ENCODE measurements at places on chromosomes 1 and 21. TPM values are rescaled to one million over a fixed set of nuclear protein-coding genes. Genes with fewer than 3 reads are reported as not detected.

DNA sequence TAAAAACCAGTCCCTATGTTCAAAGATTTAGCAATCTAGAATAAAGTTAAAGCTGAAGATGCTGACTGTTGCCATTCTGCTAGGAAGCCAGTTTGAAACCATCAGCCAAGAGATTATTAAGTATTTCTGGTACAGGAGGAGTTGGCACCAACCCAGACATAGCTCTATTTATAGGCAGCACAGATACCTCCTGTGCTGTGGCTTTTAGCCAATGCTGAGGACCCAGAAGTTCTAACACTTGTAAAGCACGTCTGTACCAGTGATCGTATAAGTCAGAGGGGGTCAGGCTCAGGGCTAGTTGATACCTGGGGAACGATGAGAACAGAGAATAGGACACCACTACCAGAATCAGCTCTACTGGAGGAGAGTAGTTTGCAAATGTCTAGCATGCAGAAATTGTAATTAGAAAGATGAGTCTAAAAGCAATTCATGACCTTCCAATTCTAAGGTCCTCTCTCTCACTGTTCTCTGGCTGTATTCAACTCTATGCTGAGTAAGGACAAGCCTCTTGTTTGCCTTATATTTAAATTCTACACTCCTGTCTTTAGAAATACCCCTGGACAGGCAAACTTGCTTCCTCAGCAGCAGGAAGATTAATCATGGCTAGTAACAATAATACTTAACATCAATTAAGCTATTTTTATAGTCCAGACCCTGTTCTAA lies 96.8 kb upstream of the PALMD start:
- peak; percentile 47 for DNase-seq

- peak; percentile 73 for DNase-seq
Observed at GRCh38 chr1:12276225-12276624, 46.4 kb downstream of the VPS13D start.

The SLAMF9 gene
- not detected for total RNA-seq

The EPHA10 gene
- not detected for total RNA-seq

- peak; percentile 66 for DNase-seq
Observed at GRCh38 chr1:226702318-226702956, 36.6 kb downstream of the ITPKB start.

GRCh38 chr1:49346767-49347349 lies 570.2 kb upstream of the BEND5 start:
- DNase-seq = no peak

DNA sequence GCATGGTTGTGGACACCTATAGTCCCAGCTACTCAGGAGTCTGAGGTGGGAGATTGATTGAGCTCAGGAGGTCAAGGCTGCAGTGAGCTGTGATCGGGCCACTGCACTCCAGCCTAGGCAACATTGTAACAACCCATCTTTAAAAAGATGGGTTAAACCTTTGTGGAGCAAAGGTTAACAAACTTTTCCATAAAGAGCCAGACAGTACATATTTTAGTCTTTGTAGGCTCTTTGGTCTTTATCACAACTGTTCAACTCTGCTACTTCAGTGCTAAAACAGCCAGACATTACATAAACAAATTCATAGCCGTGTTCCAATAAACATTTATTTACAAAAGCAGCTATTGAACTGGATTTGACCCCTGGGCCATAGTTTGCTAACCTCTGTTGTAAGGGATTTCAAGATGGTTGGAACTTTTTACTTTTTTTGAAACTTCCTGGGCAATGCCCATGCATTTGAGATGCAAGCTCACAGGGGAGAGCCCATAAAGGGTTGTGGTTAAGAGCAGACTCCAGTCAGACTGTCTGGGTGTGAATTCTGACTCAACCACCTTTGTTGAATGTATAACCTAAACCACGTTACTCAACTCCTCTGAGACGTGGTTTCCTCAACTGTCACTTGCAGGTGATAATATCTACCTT lies 10.8 kb downstream of the INAVA start:
- no peak for DNase-seq

- peak; percentile 73 for DNase-seq
Observed at GRCh38 chr1:214557952-214558735, 6.7 kb upstream of the PTPN14 start.

GRCh38 chr1:156460525-156460924 lies 40.0 kb downstream of the MEF2D start:
- DNase-seq = no peak

GRCh38 chr1:175133673-175134435 lies 58.7 kb downstream of the KIAA0040 start:
- peak; percentile 6 for DNase-seq
